PC-9 (cell line): ENCODE measurements at places on chromosomes 12 and 14.

- DNase-seq, result no peak
Measured at GRCh38 chr12:100219328-100220109, 18.9 kb downstream of the ACTR6 start.

- DNase-seq, result no peak
Measured at GRCh38 chr12:106867651-106868050, 88.1 kb upstream of the TMEM263 start.

- DNase-seq, result no peak
Measured at GRCh38 chr12:121861636-121862254, 3.1 kb upstream of the HPD start.

DNA sequence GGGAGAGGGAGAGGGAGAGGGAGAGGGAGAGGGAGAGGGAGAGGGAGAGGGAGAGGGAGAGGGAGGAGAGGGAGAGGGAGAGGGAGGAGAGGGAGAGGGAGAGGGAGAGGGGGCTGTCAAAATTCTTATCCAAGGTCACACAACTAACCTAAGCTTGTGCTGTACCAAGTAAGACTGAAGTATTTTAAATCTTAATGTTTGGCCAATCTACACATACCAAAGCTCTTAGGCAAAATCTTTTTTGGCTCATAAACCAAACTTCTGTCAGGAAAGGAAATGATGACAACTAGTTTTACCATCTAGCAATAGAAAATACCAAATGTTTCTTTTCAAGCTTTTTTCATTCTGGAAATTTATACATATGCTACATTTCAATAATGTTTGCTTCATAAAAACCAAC is 33.8 kb downstream of the CCDC38 start:
- no peak for DNase-seq

DNA sequence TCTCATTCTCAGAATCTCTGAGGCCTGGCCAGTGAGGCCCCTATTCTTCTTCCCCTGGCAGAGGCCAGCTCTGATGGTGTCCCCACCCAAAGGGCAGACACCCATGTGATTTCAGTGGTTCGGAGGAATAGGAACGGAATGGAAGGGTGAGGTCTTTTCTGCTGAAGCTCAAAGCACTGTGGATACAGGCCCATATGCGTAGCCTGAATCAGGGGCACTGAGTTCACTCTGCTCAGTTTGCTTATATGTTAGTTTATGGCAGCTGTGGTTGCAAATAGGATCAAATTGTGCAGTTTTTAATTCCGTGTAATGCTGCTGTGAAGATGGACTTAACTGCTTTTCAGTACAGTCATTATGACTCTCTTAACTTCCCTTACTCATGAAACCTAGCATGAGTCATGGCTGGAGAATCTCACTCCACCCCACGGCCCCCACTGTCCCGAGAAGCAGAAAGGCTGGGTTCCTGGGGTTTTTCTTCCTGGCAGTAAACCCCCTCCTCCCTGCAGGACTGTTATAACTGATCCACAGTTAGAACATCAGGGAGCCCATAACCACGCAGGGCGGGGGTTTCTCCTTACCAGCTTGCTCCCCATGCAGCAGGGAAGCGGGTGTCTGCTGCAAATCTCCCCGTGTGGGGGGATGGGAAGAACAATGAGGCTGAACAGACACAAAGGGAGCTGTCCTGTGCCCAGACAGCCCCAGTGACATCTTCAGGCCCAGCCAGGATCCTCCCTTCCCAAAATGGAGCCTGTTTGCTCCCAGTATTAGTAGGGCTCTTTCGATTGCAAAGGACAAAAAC is 122.7 kb downstream of the SLC38A6 start:
- peak; percentile 85 for DNase-seq

DNA sequence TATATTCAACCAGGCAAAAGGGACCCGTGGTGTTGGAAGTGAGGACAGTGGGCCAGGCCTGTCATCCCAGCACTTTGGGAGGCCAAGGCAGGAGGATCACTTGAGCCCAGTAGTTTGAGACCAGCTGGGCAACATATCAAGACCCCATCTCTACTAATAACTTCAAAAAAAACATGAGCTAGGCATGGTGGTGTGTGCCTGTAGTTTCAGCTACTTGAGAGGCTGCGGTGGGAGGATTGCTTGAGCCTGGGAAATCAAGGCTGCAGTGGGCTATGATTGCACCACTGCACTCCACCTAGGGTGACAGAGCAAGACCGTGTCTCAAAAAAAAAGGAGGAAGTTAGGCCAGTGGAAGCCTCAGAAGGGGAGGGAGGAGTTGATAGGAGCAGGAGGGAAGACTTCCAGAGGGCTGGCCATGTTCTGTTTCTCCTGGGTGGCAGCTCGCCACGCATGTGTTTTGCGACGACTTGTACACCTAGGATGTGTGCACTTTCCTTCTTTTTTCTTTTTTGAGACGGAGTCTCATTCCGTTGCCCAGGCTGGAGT is 10.1 kb downstream of the SLC25A29 start:
- DNase-seq, result no peak

- DNase-seq, result peak; percentile 70
Measured at GRCh38 chr12:105053116-105053572, 31.1 kb downstream of the ALDH1L2 start.

DNA sequence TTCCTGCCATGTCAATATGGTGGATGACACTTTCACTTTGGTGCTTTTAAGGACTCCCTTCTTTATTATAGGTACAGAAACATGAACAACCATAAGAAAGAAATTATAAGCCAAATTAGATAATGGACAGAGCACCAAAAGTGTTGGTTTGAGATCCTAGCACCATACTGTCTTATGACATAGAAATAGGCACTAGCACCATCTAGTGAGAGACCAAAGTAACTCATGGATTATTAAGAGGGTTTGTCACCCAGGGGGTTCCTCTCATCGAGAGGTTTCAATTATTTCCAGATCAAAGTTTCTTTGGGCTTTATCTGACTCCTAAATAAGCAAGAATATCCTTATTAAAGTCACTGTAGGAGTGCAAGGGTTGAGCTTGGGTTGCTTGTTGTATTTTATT is 153.0 kb upstream of the DIO2 start:
- DNase-seq, result no peak

GRCh38 chr12:42582050-42582449 is 7.5 kb downstream of the PRICKLE1 start:
- DNase-seq, result no peak

- no peak for DNase-seq
Measured at GRCh38 chr12:55659486-55660385, 23.0 kb downstream of the OR10P1 start.

GRCh38 chr12:12636641-12637040 is 25.0 kb downstream of the CREBL2 start:
- DNase-seq, result no peak

DNA sequence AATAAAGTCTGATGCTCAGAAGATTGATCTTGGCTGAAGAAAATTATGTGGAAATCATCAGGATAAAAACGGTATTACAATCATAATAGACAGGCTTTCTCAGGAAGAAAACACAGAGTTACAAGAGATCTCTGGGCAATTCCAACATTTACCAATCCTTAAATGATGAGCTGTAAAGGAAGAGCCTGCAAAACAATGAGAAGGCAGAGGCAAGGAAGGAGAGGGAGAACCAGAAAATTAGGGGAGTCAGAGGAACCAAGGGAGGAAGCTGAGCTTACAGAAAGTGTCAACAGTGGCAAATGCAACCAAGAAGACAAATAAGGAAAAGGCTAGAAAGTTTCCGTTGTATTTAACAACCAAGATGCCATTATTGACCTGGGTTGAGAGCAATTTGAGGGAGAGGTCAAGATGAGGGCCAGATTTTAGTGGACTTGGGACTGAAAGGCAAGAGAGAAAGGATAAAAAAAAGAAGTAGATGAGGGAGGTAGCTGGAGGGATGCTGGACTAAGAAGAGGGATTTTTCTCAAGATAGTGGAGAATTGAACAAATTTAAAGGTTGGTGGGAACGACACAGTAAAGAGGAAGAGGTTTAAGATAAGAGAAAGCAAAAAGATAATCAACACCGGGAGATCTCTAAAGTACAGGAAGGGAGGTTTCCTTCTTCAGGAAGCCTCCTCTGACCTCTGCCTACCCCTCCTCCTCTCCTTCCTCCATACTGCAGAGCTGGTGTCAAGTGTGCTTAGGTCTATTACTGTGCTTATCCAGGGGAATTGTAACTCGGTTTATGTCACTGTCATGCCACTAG is 116.9 kb downstream of the DUSP6 start:
- DNase-seq, result no peak

DNA sequence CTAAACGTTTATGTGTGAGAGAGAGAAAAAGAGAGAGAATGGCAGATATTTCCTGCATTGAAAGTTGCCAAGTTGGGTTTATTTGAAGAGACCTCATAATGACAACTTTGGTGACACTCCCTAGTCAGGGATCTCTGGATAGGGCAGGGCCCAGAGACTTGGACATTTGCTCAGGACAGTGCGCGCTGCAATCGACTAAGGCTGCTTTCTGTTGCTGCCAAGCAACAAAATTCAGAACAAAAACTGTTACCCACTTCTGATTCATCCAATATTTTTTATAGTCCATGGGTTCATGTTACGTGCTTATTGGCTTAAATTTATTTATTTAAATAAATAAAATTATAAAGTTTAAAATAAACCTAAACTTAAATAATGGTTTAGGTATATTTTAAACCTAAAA is 34.2 kb downstream of the PTGER2 start:
- DNase-seq, result no peak

- no peak for DNase-seq
Measured at GRCh38 chr12:61514016-61514415, 746.2 kb upstream of the USP15 start.

GRCh38 chr12:122123051-122123760 is 44.6 kb downstream of the MLXIP start:
- DNase-seq, result peak; percentile 53

- DNase-seq, result no peak
Measured at GRCh38 chr12:100715976-100716944, 78.3 kb upstream of the ANO4 start.

DNA sequence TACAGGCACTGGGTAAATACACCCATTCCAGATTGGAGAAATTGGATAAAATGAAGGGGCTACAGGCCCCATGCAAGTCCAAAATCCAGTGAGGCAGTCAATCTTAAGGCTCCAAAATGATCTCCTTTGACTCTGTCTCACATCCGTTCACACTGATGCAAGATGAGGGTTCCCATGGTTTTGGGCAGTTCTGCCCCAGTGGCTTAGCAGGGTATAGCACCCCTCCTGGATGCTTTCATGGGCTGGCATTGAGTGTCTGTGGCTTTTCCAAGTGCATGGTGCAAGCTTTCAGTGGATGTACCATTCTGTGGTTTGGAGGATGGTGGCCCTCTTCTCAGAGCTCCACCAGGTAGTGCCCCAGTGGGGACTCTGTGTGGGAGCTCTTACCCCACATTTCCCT is 427.2 kb downstream of the TRHDE start:
- DNase-seq, result no peak

DNA sequence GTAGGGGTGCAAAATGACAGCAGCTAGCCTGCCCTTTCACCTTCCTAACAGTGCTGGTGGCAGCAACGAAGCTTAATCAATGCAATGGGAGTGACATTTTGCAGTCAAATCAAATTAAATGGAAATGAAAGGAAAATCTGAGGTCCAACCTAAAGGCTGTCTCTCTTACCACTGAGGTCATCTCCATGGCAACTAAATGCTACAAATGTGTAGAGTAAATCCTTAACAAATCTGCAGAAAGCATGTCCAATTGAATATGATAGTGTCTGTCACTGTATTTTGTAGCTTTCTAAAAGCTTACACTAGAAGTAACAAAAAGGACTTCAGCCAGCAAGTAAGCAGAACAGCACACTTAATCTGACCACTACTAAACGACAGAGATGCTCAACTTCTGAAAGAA is 488.8 kb downstream of the BCAT1 start:
- DNase-seq, result no peak

- DNase-seq, result no peak
Measured at GRCh38 chr14:54662491-54663133, 95.7 kb downstream of the SAMD4A start.

GRCh38 chr14:59463787-59464485 is 1.2 kb downstream of the GPR135 start:
- DNase-seq, result no peak

- DNase-seq, result peak; percentile 65
Measured at GRCh38 chr12:98516111-98516873, 902 bp downstream of the TMPO start.

DNA sequence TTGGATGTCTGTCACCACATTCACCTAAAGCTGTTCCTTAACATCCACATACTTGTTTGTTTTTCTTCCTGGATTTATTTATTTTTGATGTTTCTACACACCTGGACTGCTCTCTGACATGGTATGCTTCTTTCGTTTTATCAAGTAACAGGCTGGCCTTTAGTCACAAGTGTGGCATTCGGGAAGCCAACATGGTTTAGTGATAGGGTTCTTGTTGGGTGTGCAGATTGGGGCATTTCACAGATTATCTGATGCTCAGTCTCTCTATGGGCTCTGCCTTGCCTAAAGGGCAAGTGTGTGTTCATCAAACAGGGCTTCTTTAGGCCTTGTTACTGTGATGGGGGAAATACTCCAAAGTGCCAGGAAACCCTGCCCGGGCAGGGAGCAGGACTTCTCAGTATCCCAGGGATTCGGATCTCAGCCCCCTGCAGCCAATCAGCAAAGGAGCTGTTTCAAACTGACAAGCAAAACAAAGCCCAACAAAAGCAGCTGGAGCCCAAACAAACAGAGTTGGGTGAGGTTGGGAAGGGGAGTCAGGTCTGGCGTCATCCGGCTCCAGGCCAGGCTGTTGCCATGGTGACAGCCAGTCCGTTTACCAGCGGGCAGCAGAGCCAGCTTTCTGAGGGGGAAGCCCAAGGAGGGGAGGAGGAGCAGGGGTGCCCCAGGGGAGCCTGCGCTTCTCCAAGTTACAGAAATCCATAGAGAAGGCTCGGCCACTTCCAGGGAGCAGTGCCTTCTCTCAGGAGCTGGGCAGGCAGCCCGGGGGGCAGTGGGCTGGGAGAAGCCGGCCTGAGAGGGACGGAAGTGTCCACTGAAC is 31.9 kb downstream of the FOS start:
- DNase-seq, result peak; percentile 84

DNA sequence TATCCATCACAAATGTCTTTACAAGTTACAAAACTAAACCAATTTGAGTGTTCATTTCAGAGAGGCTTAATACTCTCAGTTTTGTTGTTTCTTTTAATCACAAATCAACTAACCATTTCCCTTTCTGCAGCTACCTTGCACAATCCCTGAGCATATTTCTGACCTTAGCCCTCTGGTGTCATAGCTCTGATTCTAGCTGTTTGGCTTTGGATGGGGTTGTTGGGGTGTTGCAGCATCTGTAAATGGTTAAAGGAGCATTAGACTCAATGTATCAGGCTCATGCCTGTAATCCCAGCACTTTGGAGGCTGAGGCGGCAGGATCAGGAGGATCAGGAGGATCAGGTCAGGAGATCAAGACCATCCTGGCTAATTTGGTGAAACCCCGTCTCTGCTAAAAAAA is 461.4 kb downstream of the NRXN3 start:
- no peak for DNase-seq

GRCh38 chr14:67666750-67667449 is 7.5 kb downstream of the VTI1B start:
- peak; percentile 9 for DNase-seq

DNA sequence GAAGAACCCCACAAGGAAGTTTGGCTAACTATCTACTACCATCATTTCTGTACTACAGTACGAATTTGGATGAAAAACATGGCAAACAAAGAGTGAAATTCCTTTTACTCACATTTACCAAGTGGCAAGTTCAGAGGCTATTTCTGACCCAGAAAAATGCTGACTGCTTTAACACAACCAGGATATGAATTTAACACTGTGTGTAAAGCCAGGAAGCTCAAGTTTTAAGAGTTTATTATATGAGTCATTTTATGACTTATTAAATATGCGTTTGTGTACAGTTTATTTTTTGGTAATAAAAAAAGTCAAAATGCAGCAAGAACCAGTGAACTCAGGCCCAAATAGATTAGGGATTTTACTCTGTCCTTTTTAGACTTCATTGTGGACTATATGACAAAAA is 58.4 kb upstream of the STAC3 start:
- peak; percentile 77 for DNase-seq
